Fibroblast of skin of right biceps (primary cell): ENCODE measurements at places on chromosomes 4 and X.

GRCh38 chr4:1318488-1319213 lies 28.4 kb upstream of the UVSSA start:
- no peak for DNase-seq

- peak; percentile 79 for DNase-seq
These were observed at the start of gene CCDC149 for GRCh38 chr4:24912252-24913118. TSS of gene CCDC149 (minus strand) at chr4:24913042. CDS start at chr4:24912864, 178 bp downstream.

DNA sequence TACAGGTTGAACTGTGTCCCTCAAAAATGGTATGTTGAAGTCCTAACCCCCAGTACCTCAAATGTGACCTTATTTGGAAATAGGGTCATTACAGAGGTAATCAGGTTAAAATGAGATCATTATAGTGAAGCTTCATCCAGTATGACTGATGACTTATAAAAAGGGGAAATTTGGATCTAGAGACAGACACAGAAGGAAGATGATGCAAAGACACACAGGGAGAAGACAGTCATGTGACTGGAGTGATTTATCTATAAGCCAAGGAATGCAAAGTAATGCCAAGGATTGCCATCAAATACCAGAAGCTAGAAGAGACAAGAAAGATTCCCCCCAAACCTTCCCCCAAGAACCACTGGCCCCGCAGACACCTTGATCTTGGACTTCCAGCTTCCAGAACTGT lies 155.2 kb downstream of the RBMX2 start:
- peak; percentile 30 for DNase-seq

DNA sequence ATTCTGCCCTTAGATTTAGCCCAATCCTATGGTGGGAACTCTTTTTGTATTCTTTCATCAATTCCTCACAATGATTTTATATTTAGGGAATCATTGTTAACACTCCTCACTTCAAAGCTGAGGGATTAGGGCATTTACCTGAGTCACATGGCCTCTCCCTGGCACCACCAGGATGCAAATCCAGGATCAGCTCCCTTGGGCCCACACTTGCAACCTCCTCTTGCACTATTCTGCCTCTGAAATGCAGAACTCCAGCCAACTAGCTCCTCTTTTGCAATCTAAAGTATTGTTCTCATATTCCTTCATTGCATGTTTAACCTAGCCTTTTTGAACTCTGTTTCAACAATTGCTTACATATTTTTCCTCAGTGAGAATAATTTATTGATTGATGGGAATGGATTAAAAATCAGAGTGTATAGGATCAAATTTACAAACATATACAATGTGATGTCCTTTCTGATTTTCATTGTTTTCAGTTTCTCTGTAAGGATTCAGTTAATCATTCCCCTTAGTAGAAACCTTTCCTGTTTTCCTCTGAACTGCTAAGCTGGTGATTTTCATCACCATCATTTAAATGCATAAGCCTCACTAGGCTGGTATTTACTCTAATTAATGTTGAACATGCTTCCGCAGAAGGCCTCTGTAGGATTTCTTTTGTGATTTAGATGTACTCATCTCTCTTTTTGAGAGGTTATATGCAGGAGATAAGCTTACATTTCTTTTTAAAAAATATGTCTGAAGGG lies 3.3 kb upstream of the RELL1 start:
- DNase-seq = no peak

DNA sequence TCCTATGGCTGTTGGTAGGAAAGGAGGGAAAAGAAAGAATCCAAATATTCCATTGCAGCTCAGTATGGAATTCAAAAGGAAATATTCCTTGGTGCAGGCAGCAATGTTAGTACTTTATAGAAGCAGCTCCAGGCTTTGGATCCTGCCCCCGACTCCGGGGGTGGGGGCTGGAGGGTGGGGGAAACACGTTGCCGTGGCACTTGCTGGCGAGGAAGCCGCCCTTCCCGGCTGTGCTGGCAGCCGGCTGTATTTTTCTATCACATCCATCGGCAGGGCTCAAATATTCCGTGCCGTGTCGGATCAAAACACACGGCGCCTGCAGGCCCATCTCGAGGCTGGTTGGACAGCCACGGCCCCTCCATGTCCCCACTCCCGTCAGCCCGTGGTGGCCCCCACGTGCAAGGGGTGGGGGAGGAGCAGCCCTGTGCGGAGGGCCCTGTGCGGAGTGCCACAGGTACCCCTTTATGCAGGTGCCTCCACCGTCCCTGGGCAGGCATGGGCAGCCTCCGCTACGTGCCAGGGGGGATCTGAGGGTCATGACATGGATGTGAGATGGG lies 5.8 kb downstream of the ADRA2C start:
- no peak for DNase-seq

- DNase-seq = peak; percentile 13
These were observed 1624.8 kb upstream of the TENM3 start for GRCh38 chr4:180618396-180618795.

GRCh38 chr4:182975806-182976205 lies 58.6 kb upstream of the DCTD start:
- peak; percentile 88 for DNase-seq

DNA sequence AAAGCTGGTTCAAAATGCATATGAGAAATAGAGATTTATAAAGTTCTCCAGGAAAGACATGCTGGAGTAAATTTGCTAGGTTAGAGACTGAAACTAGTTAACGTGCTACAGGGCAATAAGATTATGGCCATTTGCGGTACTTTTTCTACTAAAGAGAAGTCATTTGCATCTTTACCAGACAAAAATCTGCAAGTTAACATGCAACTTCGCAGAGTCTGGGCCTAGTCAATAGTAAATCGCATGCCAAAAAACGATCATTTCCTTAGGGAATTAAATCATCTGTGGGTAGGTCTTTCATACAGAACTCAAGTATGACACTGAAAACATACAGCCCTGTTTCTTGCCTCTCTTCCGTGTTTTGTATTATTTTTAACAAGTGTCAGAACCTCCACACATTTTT lies 32.8 kb upstream of the REST start:
- peak; percentile 10 for DNase-seq

- DNase-seq = peak; percentile 28
These were observed 102.9 kb upstream of the ARSJ start for GRCh38 chr4:114082348-114082747.

DNA sequence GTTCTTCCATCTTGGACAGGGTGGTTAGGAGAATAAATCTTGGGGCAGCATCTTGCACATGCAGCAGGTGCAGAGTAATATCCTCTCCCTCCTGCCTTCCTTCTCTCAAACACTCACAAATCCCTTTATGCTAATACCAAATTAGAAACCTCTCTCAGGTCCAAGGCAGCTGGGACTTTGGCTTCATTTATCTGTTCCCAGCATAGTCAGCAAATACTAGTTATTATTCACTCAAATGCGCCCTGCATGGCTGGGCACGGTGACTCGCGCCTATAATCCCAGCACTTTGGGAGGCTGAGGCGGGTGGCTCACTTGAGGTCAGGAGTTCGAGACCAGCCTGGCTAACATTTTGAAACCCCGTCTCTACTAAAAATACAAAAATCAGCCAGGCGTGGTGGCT lies 156.0 kb upstream of the GALNT7 start:
- DNase-seq = no peak

DNA sequence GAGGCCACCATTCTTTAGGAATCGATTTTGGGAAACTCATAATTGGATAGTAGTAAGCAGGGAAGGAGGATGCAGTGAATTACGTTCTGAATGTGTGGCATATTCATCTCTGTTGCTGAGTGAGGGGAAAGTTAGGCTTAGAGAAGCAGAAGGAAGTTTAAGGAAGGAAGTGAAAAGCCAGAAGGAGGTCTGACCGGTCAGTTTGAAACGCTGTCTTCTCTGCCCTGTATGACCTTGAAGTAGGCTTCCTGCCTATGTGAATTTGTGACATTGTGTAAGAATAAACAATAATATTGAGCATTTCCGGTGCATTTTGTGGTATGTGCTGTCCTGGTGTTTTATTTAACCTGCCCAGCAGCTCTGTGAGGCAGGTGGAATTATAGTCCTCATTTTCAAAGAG lies 67.3 kb downstream of the PDLIM5 start:
- no peak for DNase-seq

DNA sequence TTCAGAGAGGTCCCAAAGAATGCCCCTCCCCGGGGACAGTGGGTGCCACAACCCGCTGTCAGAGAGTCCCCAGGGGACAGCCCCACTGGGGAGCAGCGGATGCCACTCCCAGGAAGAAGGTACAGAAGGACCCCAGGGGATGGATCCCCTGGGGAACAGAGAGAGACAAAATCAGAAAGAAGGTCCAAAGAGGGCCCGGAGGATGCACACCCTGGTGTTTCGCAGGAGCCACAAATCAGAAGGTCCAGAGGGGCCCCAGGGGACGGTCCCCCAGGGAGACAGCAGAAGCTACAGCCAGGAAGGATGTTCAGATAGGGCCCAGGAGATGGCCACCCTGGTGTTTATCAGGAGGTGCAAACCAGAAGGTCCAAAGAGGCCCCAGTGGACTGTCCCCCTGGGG lies 1.4 kb downstream of the TEX13D start:
- no peak for DNase-seq

DNA sequence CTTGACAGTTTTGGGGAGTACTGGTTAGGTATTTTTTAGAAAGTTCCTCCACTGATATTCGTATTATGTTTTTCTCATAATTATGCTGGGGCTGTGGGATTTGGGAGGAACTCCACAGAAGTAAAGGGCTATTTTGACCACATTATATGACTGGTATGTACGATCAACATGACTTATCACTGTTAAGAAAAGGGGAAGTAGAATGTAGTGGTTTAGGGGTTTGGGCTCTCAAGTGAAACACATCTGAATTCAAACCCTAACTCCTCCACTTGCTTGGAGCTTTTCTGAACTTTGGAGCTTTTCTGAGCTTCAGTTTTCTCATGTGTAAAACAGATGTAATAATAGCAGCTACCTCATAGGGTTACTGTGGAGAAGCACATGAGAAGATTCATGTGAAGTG lies 96.4 kb upstream of the C1GALT1C1 start:
- no peak for DNase-seq

DNA sequence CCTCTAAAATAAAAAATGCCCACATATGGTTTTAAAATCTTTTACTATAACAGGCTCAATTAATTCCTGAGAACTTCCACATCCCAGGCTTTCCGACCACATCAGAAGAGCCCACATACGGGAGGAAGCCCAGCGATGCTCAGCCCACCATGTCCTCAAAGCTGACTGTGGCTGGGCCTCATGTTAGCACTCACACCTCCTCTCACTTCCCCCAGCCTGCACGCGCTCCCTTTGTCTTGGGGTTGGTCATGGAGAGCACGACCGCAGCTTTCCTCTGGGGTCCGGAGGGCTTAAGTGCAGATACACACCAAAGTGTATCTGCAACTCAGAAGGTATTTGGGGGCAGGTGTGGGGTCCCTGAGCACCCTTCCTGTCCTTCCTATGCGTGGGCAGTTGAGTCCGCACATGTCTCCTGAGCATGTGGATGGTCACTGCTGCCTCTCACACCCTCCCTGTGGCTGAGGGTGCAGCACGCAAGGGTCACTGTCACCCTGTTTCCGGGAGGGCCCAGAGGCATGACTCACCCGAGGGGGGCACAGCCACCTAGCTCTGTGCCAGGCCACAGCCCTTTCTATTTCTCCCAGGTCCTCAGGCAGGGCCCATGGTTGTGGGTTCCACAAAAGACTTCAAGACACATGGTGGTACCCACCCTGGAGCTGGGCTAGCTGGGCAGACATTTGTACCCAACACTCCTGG lies 21.2 kb downstream of the WDR1 start:
- DNase-seq = no peak

GRCh38 chr4:139934708-139935195 lies 219.2 kb downstream of the MAML3 start:
- DNase-seq = no peak

DNA sequence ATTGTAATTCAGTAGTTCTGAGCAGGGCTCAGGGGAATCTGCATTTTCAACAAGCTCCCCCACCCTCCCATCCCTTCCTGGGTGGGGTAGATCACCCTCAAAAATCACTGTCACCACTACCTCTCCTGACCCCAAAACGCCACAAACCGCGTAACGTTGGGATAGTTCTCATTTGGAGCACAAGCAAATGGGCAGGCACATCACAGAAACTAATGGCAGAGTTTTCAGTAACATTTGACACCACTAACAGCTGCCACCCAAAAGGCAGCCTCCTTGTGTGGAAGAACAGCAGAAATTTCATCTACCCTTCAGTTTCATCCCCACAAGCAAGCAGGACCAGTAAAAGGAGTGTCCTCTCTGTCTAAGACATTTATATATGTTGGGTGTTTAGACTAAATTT lies 132.7 kb downstream of the PALLD start:
- no peak for DNase-seq

DNA sequence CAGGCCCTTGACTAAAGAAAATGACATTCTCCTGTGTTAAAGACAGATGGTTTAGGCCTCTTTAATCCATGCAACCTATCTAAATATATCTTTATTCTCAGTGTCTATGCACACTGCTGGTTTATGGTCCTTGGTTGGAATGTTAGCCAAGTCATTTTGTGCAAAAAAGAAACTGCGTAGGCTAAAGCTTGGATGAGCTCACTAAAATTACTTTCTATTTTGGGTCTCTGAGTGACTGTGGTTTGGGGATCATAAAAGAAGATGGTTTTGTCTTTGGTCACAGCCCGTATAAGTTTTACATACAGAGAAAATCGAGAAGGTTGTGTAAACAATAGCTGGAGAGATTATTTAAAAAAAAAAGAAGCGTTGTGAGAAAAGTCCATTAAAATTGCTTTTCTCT lies 443.6 kb downstream of the UBE2NL start:
- DNase-seq = peak; percentile 18

DNA sequence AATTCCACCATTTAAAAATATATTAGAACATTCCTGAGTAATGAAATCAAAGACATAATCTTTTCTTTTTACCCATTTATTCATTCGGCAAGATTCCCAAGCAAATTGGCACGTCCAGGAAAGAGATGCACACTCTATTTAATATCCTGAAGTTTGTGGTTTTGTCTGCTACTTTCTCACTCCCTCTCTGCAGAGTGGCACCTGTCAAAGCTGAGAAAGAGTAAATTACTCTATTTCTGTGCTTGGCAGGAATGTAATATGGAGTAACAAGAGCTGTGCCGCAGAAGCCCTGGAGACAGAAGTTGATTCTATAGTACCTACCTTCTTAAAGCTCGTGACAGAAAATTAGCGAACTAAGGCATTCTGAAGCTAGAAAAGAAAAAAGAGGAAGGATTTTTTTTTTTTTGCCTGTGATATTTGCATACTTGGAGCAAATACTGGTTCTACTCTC lies 5.5 kb downstream of the GSTCD start:
- peak; percentile 26 for DNase-seq

GRCh38 chrX:143472347-143472938 lies 44.8 kb downstream of the SPANXN3 start:
- no peak for DNase-seq

- peak; percentile 43 for DNase-seq
These were observed 62.1 kb upstream of the SCOC start for GRCh38 chr4:140311257-140311835.

GRCh38 chr4:106149026-106149425 lies 167.0 kb downstream of the TBCK start:
- no peak for DNase-seq

DNA sequence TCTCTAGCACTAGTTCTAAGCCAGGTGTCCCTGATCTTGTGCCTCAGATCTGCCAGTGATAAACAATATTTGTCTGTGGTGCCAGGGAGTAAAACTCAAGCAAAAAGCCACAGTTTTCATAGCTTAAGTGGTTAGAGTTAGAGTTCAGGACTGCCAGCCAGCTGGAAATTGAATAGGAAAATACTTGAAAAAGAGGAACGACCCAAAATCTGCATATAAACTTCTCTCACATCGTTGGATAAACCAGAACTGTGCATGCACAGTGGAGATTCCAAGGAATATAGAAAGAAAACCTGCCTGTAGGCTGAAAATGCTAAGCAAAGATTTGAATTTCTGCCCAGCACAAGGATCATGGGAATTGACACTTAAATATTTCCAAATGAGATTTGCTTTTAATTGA lies 35.0 kb upstream of the GNPDA2 start:
- no peak for DNase-seq
